HT1080 (cell line): ENCODE measurements at places on chromosomes 6 and 20. TPM values are rescaled to one million over a fixed set of nuclear protein-coding genes. Genes with fewer than 3 reads are reported as not detected.
A peak's percentile ranks its signal among the peaks of the same experiment; 100 is the strongest.

GRCh38 chr6:29676981-29677601, 3.9 kb downstream of the ZFP57 start:
- peak; percentile 53 for DNase-seq

PPIL4 gene
- total RNA-seq: 15.1 and 16.9 TPM in 2 replicates

DNA sequence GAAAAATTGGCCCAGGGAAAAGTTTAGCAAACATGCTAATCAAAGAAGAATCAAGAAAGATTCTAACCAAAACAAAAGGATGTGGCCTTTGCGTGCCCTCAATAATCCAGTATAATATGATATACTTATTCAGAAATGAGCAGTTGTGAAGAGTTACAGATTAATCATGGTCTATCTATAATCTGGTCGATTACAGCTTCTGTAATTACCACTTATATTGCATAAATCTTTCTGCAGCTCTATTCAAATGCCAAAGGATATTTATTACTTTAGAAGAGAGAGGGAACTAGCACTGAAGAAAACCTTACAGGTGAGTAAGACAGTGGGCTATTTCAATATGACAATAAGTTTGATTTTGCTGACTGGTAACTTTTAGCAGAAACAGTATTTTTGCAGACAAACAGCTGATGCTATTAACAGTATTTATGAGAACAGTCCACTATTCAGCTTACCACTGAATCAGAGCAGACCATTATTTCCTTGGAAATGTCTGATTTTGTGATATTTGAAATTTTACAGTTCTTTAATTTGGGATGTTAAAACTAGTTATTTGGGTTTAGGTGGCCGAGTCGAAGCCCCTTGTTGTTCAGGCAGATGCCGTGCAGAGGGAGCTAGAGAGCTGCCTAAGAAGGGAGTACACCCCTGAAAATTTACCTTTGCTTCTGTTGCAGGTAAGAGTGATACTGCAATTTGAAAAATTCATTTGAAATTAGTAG, 92.2 kb downstream of the CEP57L1 start:
- peak; percentile 23 for DNase-seq

- DNase-seq: no peak
Observed at GRCh38 chr6:107444277-107444676, 15.1 kb downstream of the PDSS2 start.

DNA sequence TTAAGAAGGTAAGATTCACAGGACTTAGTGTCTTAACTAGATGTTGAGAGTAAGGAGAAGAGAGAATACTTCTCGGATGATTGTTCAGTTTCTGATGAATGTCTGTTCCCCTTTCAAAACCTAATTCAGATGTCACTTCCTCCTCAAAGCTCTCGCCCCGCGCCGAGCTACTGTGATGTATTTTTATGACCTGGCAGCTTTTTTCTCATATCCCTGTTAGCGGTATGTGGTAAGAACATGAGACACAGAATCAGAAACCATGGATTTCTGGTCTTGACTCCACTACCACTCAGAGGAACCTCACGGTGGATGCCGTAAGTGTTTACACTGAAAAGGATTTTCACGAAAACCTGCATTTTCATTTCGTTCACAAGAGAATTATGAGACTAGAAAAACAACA, 48.4 kb downstream of the CEP43 start:
- no peak for DNase-seq

- DNase-seq: no peak
Observed at GRCh38 chr6:150590446-150590845, 9.2 kb upstream of the PLEKHG1 start.

GRCh38 chr6:133040094-133040802, 200.9 kb upstream of the EYA4 start:
- peak; percentile 40 for DNase-seq

DNA sequence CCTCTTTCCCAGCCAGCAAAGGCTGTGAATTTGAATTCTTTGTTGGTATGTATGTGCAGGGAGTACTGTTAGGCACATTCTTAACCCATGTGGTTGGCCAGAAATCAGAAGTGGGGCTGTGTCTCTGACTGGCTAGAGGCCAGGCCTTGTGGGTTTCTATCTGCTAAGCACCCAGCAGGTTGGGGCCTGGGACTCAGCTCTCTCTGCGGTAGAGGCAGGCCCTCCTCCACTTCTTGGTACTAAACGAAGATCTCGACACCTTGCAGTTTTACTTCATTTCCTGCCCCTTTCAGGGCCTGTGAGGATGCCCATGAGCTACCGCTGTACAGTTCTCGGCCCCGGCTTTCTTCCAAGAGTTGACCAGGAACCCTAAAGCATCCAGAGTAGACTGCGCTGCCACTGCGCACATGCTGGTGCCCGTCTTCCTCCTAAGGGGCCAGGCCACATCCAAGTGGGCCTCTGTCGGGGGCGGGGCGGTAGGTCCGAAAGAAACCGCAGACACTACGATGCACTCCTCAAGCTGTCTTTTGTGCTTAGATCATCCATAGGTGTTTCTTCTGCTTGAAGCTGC, 51.1 kb downstream of the TCP11 start:
- DNase-seq: peak; percentile 60

C20orf202 gene
- not detected in 2 replicates for total RNA-seq

- DNase-seq: peak; percentile 58
Observed at GRCh38 chr6:56637640-56638039, 5.0 kb downstream of the DST start.

- DNase-seq: no peak
Observed at GRCh38 chr6:84882768-84883766, 118.7 kb upstream of the TBX18 start.

DNA sequence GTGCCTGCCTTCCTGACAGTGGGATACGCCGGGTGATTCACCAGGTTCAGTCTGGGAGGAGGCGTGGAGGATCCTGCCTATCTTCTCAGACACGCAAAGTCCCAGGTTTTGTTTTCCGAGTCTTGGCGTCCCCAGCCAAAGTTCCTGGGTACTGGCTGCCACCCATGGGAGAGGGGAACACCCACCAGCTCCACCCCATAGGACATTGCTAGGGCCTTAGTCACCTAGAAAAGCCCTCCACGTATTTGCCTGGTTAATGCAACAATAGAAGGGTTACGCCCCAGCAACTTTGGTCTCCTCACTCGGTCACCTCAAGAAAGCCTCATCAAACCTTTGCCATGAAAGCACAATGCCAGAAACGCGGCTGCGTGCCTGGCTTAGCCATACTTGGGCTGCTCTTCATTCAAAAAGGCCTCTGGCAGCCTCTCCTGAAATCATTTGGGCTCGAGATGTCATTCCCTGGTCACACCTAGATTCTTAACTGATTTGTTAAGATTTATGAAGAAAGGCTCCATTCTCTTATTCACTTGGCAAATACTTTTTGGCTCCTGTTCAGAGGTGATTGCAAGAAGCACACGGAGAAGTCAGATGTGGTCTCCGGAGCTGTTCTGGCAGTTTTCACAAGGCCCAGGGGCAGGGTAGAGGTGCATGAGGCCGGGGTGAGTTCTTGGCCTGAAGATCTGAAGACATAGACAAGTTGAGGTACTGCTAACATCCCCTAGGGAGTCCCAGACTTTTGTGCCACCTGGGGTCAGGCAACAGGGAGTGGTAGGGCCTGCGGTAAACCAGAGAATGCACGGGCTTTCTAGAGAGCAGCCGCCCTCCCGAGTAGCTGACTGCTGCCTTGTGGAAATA, 35.5 kb upstream of the ZNF133 start:
- peak; percentile 75 for DNase-seq

DNA sequence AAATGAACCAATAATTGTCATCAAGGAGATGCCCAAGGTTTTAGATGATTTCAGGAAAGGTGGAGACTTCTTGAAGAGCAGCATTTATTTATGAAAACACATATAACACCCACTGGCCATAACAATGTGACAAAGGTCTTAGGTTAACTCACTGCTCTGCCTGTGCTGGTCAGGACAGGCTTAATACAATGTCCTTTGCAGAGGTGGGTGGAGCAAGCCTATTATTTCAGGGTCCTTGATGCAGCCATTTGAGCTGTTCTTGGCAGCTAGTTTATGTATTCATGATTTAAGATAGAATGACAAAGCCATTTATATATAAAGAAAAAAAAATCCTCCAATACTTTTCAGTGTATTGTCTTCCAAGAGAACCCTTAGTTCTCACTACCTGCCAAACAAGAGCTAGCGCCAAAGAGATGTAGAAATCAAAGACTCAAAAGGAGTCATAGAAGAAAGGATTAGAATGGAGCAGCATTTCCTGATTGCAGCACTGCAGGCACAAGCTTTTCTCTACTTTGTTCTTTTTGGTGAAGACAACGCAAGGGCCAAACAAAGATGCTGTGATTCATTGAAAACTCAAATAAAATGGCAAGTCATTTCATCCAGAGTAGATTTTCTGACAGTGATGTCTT, 124.3 kb upstream of the TSHZ2 start:
- no peak for DNase-seq
